ENCODE measurements at places on chromosomes 1 and 21. TPM values are rescaled to one million over a fixed set of nuclear protein-coding genes. Genes with fewer than 3 reads are reported as not detected.

- DNase-seq: peak; percentile 49
Observed at GRCh38 chr1:157105988-157106812, 6.6 kb upstream of the ETV3L start.

DNA sequence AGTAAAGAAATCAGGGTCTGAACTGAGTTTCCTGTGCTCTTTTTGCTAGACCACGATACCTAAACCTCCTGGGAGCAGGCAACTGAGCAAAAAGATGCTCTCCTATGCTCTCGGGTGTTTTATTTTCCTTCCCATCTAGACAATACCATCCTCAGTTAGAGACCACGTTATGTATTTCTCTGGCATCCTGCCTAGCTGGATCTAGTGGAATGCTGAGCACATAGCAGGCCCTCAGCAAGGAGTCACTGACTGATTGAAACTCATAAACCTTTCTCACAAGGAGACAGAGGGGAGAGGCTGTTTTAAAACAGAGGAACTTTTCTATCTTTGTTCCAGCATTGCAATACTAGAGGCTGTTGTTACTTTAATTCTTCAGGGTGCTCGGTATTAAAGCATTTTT is 168.0 kb downstream of the CYYR1 start:
- no peak for DNase-seq

DNA sequence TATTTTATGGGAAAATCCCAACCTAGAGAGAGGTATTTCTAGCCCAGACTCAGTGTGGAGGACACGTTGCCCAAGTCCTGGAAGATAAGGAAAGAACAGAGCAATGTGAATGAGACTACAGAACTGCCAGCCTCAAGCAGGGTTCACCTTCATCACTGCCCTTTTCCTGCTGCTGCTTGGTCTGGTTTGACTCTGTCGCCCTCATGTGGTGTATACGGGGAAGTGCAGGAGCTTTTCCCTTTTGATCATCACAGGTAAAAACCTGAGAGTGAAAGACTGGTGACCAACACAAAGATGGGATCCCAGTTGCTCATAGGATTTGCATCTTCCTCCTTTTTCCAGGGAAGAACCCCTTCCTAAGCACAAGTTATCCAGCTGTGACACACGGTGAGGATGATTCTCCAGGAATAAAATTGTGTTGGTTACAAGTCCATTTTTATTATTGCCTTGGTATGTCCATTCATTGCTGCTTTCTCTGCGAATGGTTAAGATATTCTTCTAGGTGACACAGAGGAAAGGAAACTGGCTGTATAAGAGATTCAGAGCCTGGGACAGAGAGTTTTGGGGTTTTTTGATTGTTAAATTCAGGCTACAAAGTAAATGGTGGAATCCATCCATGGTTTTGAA is 89.5 kb upstream of the CD53 start:
- DNase-seq: no peak

DNA sequence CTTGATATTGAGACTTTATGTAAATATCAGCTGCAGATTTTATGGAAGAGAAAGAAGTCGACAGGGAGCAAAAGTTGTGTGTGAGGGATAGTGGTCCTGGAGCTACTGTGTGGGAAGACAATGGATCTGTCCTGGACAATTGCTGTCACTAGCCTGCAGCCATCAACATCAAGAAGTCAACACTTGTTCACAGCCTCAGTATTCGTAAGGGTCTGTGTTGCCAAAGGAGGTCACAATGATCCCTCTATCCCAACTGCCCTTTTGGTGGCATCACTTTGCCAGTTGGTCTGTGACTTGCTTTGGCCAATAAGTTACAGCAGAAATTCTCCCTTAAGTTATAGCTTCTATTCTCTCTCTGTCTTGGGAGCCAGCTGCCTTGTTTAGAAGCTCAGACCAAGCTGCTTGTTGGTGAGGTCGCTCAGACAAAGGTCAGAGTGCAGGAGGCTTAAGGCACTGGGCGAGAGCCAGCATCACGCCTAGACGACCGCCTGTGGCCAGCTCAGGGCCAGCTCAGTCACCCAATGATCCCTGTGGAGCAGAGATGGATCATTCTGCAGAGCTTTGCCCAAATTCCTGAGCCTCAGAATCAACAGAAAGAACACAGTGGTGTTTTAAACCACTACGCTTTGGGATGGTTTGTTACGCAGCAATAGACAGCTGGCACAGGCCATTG is 134.9 kb downstream of the RHOU start:
- no peak for DNase-seq

GRCh38 chr1:243801378-243801777 is 48.7 kb downstream of the AKT3 start:
- DNase-seq: no peak

DNA sequence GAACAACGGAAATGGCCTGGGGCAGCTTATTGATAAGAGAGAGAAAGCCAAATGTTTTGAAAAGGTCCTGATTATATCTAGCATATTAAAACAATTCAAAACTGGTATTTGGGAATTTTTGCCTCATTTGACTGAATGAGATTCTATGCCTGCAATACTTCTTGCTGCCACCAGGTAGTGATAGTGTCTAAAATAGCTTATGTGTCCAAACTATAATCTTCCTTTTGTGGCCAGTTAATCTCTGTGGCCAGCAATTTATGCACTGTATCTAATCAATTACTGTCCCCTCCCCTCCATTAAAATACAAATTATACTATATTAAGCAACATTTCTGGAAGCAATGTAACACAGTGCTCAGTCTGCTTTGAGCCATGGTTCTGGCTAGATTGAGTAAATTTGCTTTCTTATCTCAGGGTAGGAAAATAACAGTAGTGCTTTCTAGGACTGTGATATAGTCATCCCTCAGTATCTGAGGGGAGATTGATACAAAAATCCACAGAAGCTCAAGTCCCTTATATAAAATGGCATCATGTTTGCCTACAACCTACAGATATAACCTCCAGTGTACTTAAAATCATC is 91.8 kb downstream of the FOXD2 start:
- DNase-seq: no peak

DNA sequence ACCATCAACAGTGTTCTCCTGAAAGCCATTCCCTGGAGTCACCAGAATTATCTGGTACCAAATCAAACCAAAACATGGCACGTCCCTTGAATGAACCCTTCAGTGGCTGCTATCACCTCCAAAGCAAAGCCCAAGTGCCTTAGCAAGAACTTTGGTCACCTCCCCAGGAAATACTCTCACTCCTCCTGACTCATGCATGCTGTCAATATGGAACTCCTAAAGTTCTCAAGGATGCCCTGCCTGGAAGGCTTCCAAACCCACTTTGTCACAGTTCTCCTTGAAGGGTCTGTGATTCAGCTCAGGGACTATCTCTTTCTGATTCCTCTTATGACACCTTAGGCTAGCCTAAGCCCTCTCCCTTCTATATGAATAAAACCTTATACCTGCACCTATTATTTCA is 146.1 kb upstream of the RUNX1 start:
- no peak for DNase-seq

- DNase-seq: no peak
Observed at GRCh38 chr1:156896490-156897033, 3.0 kb downstream of the PEAR1 start.

GRCh38 chr21:27275294-27275927 is 308.5 kb upstream of the ADAMTS5 start:
- no peak for DNase-seq

- DNase-seq: no peak
Observed at GRCh38 chr21:33026878-33027400, 1.2 kb downstream of the OLIG2 start.

GRCh38 chr1:6104631-6105030 is 58.9 kb downstream of the KCNAB2 start:
- no peak for DNase-seq

GRCh38 chr1:180785291-180785690 is 127.4 kb upstream of the KIAA1614 start:
- DNase-seq: no peak

- no peak for DNase-seq
Observed at GRCh38 chr1:108000184-108000583, 35.2 kb upstream of the VAV3 start.

DNA sequence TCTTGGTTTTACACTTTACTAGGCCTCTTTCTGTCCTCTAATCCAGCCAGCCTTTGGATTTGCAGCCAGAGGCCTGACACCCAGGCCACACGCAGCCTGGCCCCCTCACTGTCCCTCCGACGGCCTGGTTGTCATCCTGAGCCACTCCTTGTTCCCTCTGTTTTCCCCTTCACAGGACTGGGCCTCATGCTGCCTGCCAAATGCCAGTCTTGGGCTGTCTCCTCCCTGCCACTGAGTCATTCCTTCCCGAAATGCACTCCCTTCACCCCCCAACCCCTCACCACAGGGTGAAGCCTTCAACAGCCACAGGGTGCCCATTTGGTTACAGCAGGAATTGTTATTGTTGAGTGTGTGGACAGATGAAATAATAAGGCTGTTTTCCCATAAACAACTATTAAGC is 21.3 kb downstream of the ACOT11 start:
- DNase-seq: no peak

DNA sequence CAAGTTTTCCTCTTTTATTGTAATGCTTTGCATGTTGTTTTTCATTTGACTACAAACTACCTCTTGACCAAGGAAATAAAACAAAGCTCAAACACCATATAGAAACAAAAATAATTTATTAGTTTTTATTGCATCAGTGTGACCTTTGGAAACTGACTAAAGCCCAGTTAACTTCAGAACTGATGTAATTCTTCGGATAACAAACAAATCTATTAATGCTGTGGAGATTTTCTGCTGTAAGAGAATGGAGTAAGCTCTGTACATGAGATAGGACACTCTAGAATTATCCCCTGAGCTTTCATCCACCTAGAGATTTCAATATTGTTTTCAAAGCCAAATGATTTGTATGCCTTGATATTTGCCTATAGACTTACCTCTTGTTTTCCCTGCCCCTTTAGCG is 154.0 kb upstream of the KCNK2 start:
- DNase-seq: no peak

GRCh38 chr1:21909787-21910503 is 27.2 kb downstream of the HSPG2 start:
- no peak for DNase-seq

DNA sequence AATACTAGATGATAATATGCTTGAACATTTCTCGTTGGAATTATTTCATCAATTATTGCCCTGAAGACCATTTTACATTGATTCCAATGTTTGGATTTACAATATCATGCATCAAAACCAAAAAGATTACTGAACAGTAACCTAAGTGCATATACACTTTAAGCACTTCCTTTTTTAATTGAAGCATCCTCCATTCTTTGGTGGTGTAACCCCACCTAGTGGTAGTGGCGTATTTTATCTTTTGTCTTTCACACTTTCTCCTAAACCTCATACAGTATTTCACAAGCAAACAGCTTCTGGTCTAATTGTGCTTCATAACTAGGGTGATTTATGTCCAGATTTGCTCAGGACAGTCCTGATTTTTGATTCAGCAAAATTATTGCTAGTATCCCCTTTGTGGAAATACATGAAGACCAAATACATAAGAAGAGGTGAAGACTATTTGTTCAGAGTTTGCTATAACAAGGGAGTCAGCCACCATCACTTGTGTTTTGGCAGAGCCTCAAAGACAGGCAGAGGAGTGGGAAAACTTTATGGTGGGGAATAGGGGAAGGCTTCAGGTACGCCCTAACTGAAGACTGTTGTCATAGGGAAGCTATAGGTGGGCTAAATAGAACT is 3.4 kb upstream of the NVL start:
- peak; percentile 20 for DNase-seq

DNA sequence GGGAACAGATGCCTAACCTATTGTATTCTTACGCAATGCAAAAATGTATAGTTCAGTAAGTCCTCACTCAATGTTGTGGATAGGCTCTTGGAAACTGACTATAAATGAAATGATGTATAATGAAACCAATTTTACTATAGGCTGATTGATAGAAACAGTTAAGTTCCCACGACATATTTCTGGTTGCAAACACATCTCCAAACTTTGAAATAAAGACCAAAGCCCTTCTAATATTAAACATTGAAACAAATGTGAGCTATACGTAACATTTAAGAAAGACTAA is 29.1 kb downstream of the MAP3K21 start:
- no peak for DNase-seq

GRCh38 chr1:54335755-54336108 is 70.5 kb downstream of the SSBP3 start:
- no peak for DNase-seq

DNA sequence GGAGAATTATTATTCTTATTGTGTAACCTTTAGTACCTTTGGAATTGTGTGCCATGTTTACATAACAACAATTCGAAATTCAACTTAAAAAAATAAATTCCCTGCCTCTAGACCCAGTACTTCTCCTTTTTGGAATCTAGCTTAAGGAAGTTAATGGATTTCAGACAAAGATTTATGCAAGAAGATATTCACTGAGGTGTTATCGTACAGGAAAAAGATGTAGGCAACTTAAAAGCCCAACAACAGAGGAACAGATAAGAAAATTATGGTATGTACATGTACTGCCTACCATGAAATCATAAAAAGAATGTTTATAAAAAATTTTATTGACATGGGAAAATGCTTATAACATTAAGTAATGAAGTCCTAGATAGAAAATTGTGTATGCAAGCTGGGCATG is 18.2 kb upstream of the STMN1 start:
- no peak for DNase-seq

GRCh38 chr21:45112371-45112770 is 38.0 kb downstream of the ADARB1 start:
- no peak for DNase-seq

- no peak for DNase-seq
Observed at GRCh38 chr1:215054266-215054665, 28.3 kb upstream of the KCNK2 start.

GRCh38 chr1:54310439-54311328 is 95.5 kb downstream of the SSBP3 start:
- no peak for DNase-seq

The EFCAB14 gene
- total RNA-seq: 11.0 TPM

The SLC22A15 gene
- 11.4 TPM for total RNA-seq

The VANGL2 gene
- 11.0 TPM for total RNA-seq

The LCE1B gene
- not detected for total RNA-seq

The C8B gene
- not detected for total RNA-seq

The PHLDA3 gene
- total RNA-seq: 5.7 TPM

The RAP1GAP gene
- 18.8 TPM for total RNA-seq

The SLC30A10 gene
- 19.2 TPM for total RNA-seq

The OSCP1 gene
- total RNA-seq: 20.8 TPM

The GPX7 gene
- total RNA-seq: 29.3 TPM

The MPL gene
- total RNA-seq: not detected

The BGLAP gene
- total RNA-seq: not detected
